Activated CD4-positive, alpha-beta T cell treated with anti-CD3 and anti-CD28 coated beads, Interleukin-2, amount 50 U/mL, for 1 hour (primary cell): ENCODE measurements at places on chromosomes 7 and 10.

GRCh38 chr10:27779462-27780015 is 33.9 kb upstream of the MKX start:
- no peak for DNase-seq

- DNase-seq: no peak
Measured at GRCh38 chr10:51162002-51162401, 87.7 kb downstream of the PRKG1 start.

DNA sequence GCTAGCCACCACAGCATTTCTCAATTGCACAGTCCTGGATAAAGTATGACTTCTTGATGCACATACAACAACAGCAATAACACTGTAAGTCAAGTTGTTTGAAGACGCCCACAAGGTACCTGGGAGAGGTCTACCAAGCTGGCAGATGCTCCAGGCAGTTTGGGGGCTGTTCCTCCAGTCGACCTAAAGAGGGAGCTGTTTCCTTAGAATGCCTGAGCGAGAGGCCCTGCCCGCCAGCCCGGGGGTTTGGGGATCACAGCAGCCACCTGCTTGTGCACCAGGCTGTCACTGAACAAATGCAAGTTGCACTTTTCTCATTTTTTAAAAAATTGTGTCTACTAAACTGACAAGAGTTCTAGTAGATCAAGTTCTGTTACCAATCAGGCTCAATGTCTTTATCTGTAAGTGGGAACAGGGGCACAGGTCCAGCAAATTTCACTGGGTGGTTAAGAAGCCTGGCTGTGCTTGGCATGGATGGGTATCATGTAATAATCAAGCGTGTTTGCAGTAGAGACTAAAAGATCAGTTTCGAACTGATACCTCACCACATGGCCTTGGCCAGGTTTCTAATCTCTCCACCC is 193.8 kb upstream of the ADO start:
- DNase-seq: peak; percentile 69

GRCh38 chr7:66522518-66522917 is 106.2 kb upstream of the KCTD7 start:
- DNase-seq: no peak

DNA sequence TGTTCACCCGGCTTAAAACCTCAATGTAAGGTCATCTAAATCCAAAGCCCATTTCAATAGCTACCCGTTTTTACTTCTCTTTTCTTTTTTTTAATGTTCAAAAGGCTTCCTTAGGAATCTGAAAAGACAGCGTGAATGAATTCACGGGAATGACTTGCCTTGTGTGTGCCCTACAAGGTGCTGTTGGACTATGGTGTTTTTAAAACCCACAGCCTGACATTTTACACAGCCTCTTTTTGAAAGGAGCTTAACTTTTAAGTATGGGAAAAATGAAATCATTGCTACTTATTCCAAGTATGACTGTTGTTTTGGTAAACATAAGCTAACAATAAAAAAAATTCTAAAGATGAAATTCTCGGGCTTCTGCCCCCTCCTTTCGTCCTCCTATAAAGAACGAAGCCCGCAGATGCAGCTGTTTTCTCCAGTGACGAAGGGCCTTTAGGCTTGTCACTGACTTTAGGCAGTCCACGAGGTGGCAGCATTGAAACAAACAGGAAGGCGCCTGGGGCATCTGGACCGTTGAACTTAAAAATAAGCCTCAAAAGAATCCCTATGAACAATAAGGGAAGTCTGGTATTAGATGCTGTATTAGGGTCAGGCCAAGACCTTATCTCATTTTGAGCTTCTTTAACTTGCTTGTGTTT is 141.3 kb downstream of the NRP1 start:
- DNase-seq: peak; percentile 72

DNA sequence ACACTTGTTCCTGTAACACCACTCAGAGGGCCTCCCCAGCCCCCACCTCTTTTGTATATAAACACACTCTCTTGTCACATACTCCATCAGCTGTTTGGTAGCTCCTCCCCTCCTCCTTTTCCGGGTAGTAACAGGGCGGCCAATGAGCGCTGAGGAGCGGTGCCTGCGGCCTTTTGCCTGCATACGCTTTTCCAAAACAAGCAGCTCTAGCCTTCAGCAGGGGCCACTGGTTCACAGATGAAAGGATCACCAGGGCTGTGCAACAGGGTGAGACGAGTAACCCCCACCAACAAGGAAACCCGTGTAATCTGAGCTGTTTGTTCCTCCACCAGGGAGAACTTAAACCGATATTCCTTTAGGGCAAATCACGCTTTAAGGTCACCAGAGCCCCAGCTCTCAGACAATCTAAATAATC is 3.9 kb downstream of the UBE2H start:
- DNase-seq: peak; percentile 80

GRCh38 chr7:130559184-130559583 is 67.3 kb downstream of the MEST start:
- no peak for DNase-seq

DNA sequence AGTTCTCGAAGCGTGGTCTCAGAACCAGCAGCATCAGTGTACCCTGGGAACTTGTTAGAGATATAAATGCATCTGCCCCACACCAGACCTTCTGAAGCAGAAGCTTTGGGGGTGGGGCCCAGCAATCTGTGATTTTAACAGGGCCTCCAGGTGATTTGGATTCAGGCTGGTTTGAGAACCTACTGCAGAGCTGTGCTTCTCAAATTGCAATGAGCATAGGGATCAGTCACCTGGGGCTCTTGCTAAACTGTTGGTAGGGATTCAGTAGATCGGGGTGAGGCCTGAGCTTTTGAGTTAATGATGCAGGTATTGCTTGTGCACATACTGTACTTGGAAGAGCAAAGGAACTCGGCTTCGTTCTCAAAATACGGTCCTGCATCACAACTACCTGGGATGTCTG is 243.6 kb upstream of the PODXL start:
- DNase-seq: no peak

- DNase-seq: no peak
Measured at GRCh38 chr7:39700932-39701331, 77.6 kb downstream of the RALA start.

GRCh38 chr10:84739641-84740040 is 411.3 kb downstream of the CCSER2 start:
- no peak for DNase-seq

- no peak for DNase-seq
Measured at GRCh38 chr10:83617172-83617571, 522.1 kb upstream of the GHITM start.

- no peak for DNase-seq
Measured at GRCh38 chr10:33114451-33114952, 156.5 kb upstream of the ITGB1 start.

- DNase-seq: no peak
Measured at GRCh38 chr7:122198581-122198980, 54.5 kb upstream of the AASS start.

DNA sequence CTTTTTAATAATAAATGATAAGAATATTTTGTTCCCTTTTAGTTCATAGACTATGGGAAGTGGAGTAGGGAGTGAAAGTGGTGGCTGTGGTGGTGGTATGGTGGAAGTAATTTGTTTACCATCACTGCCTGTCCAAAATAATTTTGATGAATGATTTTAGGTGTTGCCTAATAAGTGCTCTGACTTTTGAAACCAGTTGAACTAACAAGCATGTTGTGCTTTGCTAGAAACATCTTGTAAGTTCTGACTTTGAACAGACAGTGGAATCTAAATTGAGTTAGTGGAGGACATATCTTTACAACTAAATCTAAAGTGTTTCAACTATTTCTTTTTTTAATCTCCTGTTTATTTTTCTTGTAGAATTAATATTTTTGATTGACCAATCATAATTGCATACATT is 49.7 kb downstream of the ZEB1 start:
- DNase-seq: no peak

DNA sequence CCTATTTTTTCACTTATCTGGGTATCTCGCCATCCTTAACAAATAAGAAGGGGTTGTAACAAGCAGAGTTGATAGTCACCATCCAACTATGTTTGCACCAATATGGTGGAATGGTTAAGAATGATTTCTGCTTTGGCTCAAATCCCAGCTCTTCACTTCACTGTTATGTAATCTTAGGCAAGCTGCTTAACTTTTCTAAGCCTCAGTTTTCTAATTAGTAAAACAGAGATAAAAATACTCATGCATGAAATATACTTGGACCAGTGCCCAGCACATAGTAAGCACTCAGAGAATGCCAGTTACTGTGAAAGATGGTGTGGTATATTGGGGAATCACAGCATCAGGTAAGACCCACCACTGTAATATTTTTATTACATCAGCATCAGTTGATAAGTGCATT is 33.6 kb downstream of the ABCB1 start:
- DNase-seq: no peak

DNA sequence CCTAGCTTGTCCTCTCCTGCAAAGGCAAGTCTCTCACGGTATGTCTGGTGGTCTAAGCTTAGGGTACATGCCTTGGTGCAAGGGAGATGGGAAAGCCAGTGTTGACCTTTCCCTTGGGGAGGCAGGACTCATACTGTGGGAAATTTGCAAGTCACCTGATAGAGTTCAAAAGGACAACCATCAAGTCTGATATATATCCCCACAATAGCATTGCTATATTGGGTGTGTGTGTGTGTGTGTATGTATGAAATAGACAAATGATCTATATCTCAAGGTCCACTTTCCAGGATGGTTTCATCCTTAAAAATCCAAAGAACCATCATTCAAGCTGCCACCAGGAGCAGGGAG is 12.2 kb upstream of the FFAR4 start:
- DNase-seq: no peak

- no peak for DNase-seq
Measured at GRCh38 chr7:158186864-158187693, 400.5 kb downstream of the PTPRN2 start.

GRCh38 chr7:136957391-136957790 is 88.9 kb downstream of the CHRM2 start:
- DNase-seq: no peak

- DNase-seq: no peak
Measured at GRCh38 chr10:3060481-3060889, 6.9 kb upstream of the PFKP start.

DNA sequence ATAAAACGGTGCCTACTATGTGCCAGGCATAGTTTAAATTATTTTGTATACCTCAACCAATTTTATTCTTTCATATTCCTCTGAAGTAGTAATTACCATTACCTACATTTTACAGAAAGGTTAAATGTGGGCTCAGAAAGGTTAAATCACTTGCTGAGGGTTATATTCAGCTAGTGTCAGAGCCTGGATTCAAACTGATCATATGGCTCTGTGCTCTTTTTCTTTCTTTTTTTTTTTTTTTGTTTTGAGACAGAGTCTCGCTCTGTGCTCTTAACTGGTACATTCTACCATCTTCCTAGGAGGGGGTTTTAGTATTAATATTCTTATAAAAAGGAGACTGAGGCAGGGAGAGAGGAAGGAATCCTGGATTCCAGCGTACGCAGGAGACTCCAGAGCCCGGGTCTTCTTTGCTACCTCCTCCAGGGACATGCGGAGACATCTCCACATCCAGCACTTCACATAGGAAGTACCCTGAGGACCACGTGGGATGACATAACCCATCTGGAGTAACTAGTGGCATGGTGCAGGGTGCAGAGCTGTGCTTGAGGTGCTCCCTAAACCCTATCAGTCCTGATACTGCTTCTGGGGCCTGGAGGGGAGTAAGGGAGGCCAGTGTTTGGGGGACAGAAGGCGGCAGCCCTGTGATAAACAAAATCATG is 29.6 kb upstream of the ATXN7L1 start:
- no peak for DNase-seq

GRCh38 chr7:31602041-31602625 is 84.9 kb upstream of the PPP1R17 start:
- DNase-seq: no peak

DNA sequence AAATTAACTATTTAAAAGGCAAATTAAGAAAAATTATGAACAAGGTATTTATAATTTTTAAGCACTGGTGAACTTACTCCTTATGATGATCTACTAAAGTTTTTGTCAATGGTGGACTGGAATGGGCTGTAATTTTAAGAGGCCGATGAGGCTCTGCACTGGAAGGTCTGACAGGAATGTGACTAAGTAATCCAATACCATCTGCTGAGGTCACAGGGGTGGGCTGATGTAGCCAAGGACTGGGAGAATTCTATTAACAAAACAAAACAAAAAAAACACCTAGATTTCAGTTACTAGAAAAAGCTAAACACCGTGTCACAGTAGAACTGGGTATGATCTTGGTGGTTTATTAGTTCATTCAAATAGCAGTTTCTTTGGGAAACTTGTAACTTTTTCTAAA is 75.9 kb downstream of the NRBF2 start:
- no peak for DNase-seq

GRCh38 chr10:101164020-101164419 is 32.9 kb downstream of the TLX1 start:
- DNase-seq: no peak

DNA sequence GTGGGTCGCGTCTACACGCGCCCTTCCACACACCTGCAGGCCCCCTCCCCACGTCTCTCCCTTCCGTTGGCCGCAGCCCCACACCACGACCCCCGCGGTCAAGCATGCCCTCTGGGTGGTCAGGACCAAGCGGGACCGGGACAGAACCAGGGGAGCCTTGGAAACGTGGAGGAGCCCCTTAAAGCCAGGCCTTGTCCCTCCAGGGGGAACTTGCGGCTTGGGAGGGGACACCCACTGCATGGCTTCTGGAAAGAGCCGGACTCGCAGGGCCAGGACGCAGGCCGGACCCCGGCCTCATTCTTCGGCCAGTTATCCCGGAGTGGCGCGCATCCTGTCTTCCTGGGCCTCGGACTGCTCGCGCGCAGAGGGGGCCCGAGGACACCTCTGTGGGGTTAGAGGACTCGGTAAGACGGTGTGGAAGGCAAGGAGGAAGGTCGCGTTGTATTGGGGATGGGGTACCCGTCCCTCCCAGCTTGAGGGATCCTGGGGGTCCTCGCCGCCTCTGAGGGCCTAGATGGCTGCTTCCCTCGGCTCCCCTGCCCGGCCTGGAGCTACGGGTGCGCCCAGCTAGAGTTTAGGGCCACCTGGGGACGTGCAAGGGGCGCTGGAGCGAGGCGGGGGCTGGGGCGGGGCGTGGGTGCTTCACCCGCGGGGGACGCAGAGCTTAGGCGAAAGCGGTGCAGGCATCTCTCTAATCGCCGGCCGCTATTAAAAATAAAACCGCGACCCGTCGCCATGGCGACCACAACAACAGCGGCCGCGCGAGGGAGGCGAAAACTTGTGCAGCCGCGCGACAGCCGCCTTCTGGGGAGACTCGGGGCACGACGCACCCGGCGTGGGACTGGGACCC is 1.8 kb upstream of the PDGFA start:
- DNase-seq: no peak

- no peak for DNase-seq
Measured at GRCh38 chr10:70970830-70971229, 82.5 kb upstream of the PCBD1 start.

DNA sequence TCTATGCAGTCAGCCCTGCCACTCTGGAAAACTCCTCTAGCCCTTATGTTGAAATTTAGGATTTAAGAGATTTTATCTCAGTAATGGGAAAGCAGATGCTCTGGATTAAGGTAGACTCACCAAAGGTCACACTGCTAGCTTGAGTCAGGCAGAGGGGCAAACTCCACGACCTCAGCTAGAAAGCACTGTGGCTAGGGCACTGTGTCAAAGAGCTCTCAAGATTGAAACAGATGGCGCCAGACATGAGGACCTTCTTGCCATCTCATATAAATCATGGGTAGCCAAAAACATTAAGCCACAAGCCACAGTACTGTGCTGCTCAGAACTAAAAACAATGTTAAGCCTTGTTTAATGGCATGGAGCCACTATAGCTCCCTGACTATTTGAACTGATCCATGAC is 188.7 kb downstream of the DNAJC1 start:
- DNase-seq: no peak
